ENCODE measurements at places on chromosomes 6 and 20.

DNA sequence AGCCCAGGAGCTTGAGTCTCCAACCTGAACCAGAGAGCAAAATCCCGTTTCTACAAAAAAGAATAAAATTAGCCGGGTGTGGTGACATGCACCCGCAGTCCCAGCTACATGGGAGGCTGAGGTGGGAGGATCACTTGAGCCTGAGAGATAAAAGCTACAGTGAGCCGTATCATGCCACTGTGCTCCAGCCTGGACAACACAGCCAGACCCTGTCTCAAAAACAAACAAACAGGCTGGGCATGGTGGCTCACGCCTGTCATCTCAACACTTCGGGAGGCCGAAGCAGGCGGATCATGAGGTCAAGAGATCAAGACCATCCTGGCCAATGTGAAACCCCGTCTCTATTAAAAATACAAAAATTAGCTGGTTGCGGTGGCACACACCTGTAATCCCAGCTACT is 11.4 kb upstream of the PTCRA start:
- DNase-seq = no peak

DNA sequence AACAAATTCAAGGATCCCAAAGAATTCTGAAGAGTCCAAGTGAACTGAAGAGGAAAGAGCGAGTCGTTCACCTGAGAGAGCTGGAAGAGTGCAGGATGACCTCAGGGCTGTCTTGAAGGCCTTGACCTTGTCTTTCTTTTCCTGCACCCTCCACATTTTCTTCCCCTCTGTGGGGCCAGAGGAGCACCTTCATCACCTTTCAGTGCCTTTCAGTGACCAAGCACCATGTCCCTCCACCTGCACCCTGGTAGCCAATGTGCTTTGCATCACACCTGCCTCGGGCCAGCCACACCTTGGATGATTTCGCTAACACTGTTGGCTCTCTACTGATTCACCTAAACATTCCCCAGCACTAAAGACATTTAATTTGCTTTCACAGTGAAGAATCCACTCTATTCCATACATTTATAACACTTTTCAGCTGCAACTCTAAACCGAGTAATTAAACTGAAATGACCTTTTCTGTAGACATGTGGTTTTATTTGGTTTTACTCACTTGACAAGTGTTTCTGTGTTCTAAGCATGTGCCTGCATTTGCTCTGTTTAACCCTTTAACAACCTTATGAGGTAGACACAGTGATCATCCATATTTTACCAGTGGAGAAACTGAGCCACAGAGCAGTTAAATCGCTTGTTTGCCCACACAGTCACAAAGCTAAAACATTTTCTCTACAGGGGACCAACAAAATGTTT is 121.3 kb upstream of the CST7 start:
- DNase-seq = no peak

- no peak for DNase-seq
Measured at GRCh38 chr6:17709476-17709875, 2.8 kb upstream of the NUP153 start.

DNA sequence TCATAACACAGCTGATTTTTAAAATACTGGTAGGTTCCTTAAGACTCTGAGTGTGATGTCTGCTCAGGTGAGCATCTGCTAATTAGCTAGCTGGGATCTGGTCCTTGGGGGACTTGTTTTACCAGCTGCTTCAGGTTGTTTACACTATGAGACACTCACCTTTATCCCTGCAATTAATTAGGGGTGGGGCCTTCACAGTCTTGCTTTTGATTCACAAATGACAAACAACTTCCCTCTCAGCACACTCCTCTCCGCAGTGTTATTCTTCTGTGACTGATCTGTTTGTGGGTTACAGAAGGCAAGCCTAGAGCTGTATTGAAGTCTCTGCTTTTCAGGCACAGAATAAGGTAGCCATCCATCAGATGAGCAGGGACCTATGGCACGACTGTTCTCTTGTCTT is 62.0 kb upstream of the CD83 start:
- DNase-seq = no peak

DNA sequence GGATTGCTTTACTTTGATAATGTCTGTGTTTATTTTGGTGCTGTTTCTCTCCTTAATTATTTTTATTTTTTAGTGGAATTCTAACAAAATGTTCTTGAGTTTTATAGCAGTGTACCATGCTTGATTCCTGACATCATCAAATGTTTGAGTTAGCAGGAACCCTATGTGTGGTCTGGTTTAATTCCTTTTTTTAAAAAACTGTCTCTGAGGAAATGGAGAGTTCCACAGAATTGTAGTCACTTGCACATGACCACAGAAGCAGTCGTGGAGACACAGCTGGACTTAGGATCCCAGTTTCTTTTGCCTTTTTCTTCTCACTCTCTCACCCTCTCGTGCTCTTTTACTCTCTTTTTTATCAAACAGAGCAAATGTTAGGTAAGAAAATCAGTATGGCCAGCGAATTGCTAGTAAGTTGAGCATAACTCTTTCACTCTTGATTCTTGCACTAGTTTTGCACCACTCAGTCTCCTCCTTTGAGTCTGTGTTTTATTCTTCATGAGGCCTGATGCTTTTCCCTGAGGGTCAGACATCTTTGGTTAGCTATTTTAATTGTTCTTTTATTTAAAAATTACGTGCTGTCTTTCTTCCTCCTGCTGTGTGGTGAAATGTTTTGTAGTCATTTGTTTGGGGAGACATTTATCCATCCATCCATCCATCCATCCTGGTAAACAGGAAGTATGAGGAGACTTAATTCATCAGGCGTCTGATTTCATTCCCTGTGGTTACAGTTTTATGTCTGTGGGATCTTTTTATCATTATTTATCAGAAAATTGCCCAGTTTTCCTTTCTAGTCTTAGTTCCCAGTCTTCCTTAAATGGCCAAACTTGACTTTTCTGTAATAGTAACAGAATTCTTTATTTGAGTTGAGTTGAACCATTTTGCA is 83.0 kb downstream of the SCAF8 start:
- no peak for DNase-seq
